ENCODE measurements at places on chromosomes 12 and 14. TPM values are rescaled to one million over a fixed set of nuclear protein-coding genes. Genes with fewer than 3 reads are reported as not detected.

GRCh38 chr12:99910342-99910741 lies 74.4 kb downstream of the ANKS1B start:
- DNase-seq = no peak

- peak; percentile 83 for DNase-seq
These were observed at the start of gene ZBTB39 for GRCh38 chr12:57005980-57006808. Gene ZBTB39 (minus strand): TSS chr12:57006546. CDS start chr12:57004917, 1,629 bp downstream.

GRCh38 chr12:50477241-50477832 lies 27.4 kb upstream of the DIP2B start:
- DNase-seq = no peak

DNA sequence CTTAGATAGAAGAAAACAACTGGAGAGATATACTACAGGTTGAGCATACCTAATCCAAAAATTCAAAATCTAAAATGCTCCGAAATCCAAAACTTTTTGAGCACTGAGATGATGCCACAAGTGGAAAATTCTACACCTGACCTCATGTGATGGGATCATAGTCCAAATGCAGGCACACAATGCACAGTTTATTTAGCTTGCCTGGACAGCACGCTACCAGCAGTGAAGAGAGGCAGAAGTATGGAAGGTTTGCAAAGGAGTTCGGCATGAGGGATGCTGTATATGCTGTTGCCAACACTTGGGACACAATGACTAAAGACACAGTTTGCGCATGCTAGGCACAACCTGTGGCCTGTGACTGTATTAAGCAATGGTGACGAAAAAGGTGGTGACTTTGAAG lies 58.1 kb upstream of the CAND1 start:
- DNase-seq = no peak

DNA sequence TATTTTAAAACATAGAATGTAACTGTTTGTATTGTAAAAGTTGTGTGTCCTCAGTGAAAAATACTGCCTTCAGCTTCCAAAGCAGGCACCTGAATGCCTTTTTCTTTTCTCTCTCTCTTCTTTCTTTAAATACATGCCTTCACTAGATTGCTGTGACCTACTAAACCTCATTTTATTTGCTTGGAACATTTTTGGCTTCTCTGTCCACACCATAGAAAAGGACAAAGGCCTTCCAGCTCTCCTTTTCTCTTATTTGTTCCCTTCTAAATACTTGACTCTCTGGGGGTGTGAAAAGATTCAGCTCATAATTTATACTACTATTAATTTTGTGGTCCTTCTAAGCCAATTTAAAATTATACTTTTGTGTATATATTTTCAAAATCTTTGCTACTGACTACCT lies 38.4 kb downstream of the PPM1A start:
- DNase-seq = no peak

DNA sequence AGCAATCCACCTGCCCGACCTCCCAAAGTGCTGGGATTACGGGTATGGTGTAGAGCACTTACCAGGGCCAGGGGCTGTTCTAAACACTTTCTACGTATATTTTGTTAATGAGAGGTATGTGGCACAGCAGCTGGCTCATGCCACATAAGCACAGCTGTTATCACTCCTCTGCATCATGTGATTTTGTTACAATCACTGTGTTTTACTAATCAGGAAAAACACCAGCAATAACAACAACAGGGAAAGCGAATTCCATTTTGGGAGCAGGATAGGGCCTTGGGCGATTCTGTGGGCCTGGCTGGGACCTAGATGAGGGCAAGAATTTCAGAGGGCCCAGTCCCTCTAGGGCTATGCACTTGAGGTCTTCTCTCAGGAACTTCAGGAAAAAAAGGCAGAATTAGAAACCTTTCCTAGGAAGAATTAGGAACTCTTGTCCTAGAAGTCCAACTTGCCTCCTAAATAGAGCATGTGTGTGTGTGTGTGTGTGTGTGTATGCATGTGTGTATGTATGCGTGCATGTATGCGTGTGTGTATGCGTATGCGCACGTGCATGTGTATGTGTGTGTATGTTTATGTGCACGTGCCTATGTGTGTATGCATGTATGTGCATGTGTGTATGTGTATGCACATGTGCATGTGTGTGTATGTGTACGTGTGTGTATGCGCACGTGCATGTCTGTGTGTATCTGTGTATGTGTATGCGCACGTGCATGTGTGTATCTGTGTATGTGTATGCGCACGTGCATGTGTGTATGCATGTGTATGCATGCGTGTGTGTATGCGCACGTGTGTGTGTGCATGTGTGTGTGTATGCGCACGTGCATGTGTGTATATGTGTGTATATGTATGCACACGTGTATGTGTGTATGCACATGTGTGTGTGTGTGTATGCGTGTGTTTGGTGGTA lies 41.8 kb upstream of the CORO1C start:
- no peak for DNase-seq

DNA sequence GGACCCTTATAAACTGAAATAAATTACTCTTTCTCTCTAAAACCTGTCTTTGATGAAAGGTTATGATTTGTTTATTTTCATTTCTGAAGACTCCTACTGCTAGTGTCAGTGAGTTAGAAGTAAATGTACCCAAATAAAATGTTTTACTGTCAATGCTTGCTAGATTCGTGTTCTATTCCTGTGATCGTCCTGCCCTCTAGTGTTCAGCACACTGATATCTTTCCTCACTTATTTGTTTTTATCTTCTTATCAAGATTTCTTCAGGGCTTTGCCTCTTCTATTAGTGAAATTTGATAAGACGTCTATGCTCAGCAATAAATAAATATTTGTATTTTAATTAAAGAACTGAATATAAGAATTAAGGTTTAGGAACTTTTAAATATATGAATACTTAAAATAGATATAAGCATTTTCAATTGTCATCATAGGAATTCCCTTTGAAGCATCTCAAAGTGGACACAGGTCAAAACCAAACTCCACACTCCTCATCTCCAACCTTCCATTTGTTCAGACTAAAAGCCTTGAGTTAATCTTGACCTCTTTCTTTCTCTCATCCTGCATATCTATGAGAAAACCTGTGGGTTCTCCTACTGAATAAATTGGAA lies 75.8 kb downstream of the C12orf50 start:
- DNase-seq = no peak

DNA sequence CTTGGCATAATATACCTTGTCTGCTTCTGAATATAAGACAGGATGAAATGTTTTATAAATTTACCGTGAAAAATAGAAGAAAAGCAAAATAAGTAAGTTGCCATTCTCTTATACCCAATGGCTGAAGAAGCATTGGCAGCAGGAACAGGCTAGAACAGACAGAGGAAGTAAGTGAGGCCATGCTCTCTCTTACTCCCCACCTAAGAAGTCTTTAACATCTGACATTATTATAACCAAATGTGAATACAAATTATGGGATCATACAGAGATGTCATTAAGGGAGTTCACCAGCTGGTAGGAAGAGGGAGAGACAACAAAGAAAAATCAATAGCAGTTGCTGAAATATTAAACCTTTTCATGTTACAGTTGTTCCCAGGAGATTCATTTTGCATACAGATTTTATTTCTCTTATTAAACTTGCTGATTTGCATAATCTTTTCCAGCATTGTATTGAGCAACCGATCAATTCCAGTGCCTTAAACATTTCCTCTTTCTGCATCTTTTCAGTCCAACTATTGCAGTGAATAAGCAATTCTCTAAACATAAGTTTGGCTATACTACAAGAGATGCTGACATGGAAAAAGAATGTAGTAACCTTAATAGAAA lies 270.6 kb downstream of the SLC6A15 start:
- no peak for DNase-seq

DNA sequence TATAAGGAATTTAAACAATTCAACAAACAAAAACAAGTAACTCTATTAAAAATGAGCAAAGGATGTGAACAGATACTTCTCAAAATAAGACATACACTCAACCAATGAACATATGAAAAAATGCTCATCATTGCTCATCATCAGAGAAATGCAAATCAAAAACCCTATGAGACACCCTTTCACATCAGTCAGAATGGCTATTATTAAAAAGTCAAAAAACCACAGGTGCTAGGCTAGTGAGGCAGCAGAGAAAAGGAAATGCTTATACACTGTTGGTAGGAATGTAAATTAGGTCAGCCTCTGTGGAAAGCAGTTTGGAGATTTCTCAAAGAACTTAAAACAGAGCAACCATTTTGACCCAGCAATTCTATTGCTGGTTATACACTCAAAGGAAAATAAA lies 52.0 kb downstream of the NAV3 start:
- no peak for DNase-seq

- no peak for DNase-seq
These were observed 5.3 kb downstream of the ASB2 start for GRCh38 chr14:93970965-93971634.

- no peak for DNase-seq
These were observed 11.8 kb downstream of the GCH1 start for GRCh38 chr14:54890788-54891187.

DNA sequence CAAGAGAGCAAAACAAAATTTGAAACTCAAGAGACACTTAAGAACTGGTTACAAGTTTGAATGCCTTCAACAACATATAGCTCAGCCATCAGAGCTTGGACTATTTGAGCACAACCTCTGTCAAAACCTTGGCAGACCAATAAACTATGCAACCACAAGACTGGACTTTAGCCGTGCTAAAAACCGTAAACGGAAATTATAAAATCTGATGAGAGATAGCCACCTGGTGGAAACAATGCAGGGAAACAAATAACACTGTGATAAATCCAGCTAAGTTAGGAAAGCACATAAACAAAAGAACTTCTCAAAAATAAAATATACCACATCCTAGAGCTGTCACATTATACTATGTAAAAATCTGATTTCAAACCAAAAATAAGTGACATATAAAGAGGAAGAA lies 1074.2 kb upstream of the NOVA1 start:
- no peak for DNase-seq

- DNase-seq = no peak
These were observed 53.1 kb downstream of the TMCC3 start for GRCh38 chr12:94597268-94597667.

DNA sequence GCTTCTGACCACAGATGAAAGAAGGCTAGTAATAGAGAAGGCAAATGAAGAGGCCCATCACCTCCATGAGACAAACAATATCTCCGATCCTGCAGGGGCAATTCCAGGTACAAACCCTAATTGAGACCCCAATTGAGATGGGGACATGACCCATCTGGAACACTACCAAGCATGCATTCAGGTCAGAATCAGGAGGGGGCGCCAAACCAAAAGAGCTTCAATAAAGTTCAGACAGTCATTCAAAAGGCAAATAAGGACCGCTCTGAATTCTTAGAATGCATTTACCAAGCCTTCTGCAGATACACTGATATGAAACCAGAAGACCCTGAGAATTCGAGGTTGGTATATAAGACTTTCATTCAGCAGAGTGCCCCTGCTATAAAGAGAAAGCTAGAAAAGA lies 10.2 kb upstream of the EDDM3B start:
- DNase-seq = no peak

PTPN21 gene
- total RNA-seq = 70.6 TPM

MED13L gene
- 147 TPM for total RNA-seq

TDP1 gene
- total RNA-seq = 6.5 TPM

CACNA1C gene
- 15.6 TPM for total RNA-seq

FAM186B gene
- 0.75 TPM for total RNA-seq
